ENCODE measurements at places on chromosomes 6 and 20. TPM values are rescaled to one million over a fixed set of nuclear protein-coding genes. Genes with fewer than 3 reads are reported as not detected.

GRCh38 chr6:53426667-53427270, 78.0 kb upstream of the ELOVL5 start:
- DNase-seq, result peak; percentile 39

IRF4 gene
- not detected for total RNA-seq

SUN5 gene
- not detected for total RNA-seq

ECT2L gene
- total RNA-seq, result not detected

- DNase-seq, result peak; percentile 92
These were observed 1.1 kb downstream of the PNRC1 start for GRCh38 chr6:89081423-89082322.

PRL gene
- total RNA-seq, result not detected

- no peak for DNase-seq
These were observed 96.8 kb upstream of the SLC35F1 start for GRCh38 chr6:117810269-117810668.
